Fibroblast of upper back skin (primary cell): ENCODE measurements at places on chromosomes 5 and 9.

DNA sequence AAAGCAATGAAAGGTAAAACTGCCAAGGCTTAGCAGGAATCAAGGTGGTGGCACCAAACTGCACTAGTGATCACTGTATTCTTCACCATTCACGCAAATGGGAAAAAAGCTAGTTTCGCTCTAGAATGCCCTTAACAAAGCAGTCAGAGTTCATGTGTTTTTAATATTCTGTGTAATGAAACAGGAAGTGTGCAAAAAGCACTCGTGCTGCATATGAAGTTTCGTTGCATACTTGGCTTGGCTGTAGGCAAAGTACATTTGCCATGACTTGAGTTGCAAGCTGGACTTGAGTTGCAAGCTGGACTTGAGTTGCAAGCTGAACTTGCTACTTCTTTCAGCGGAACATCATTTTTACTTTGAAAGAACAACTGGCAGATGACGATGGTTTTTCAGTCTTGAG, 55.4 kb downstream of the FOXI1 start:
- DNase-seq, result peak; percentile 35

GRCh38 chr9:16656432-16657169, 213.9 kb downstream of the BNC2 start:
- DNase-seq, result no peak

DNA sequence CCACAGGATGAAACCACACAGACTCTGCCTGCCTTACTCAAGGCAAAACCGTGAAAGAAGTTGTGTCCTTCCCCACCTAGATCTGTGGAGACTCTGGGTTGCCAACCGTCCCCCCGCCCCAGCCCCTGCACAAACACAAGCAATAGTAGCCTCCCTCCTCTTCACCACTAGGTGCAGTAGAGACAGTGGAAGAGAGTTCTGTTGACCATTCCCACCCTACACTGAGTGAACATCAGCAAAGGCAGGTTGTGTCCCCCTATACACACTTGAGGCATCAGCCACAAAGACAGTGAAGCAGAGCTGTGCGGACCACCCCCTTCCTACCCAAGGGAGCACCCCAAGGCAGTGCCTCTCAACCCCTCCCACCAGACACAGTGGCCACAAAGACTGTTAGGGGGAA, 223.7 kb upstream of the NFIL3 start:
- no peak for DNase-seq

GRCh38 chr5:143636931-143637528, 174.9 kb upstream of the HMHB1 start:
- peak; percentile 82 for DNase-seq

- no peak for DNase-seq
These were observed 42.9 kb downstream of the GLRX start for GRCh38 chr5:95779611-95780010.

GRCh38 chr5:125558466-125558865, 812.0 kb upstream of the ZNF608 start:
- peak; percentile 42 for DNase-seq

- DNase-seq, result no peak
These were observed 25.1 kb upstream of the TBC1D2 start for GRCh38 chr9:98280574-98280973.

DNA sequence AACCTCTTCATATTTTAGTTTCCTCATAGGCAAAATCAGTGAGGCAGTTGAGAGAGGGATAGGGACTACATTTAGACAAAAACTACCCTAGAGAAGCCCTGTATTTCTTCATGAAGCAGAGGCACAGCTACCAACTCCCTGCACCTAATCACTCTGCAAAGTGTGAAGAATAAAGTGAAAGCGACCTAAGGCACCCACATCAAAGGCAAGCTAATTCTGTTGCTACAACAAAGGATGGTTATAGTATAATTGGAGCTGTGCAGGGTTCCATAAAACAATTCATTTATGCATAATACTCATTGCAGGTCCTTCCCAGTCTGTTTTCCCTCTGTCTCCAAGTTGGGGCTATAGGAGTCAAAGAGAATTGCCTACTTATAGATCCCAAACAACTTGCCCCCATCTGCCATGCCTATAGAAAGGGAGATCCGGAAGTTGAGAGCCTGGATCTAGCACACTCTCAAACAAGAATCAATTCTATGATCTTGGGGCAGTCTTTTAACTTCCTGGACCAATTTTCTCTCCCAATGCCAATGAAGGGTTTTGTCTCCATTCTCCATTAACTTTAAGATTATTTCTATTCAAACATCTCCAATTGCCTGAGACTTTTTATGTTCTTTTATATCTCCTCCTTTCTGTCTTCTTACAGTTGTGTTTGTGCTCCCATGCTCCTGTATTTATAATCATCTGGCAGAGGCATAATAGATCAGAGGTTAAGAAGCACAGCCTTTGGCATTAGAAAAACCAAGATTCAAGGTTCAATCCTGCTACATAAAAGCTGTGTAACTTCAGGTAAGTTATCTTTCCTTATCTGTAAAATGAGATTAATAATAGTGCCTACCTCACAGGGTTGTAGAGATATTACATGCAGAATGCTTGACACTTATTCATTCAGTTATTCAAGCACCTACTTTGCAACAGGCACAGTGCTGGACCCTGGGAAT, 56.0 kb upstream of the PTGER4 start:
- no peak for DNase-seq

GRCh38 chr5:19855453-19855852, 132.5 kb downstream of the CDH18 start:
- DNase-seq, result no peak

DNA sequence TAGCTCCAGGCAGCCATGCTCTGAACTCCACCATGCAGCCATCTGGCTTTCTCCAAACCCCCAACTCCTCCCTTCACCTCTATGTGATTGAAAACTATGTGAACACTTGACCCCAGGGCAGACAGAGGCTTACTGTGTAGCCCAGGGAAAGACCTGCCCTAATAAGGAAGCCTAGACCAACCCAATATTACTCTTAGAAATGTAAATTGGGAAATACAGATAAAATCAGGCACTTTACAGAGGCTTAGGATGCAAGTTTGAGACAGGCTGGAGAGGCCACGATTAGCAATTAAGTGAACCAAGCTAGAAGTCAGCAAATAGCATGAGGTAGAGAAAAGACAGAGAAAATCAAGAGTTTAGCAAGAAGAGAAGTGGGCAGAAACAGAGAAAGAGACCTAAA, 141.7 kb upstream of the ABCA1 start:
- peak; percentile 38 for DNase-seq

GRCh38 chr5:683551-684481, 9.3 kb downstream of the TPPP start:
- no peak for DNase-seq

DNA sequence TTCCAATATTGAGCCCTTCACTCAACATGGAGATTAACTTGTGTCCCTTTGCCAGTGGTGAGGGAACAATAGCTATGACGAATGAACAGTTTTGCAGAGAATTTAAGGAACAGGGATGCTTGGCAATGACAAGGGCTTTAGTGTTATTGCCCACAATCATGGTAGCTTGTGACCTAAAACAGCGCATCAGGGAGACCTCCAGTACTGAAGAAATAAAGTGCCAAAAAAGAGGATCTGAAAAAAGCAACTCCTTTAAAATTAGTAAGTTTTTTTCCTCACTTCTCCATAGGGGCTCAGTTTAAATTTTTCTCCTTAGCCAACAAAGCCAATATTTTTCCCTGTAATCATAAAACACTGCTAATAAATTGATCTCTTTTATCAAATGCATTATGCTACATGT, 41.8 kb upstream of the PAM start:
- DNase-seq, result no peak

DNA sequence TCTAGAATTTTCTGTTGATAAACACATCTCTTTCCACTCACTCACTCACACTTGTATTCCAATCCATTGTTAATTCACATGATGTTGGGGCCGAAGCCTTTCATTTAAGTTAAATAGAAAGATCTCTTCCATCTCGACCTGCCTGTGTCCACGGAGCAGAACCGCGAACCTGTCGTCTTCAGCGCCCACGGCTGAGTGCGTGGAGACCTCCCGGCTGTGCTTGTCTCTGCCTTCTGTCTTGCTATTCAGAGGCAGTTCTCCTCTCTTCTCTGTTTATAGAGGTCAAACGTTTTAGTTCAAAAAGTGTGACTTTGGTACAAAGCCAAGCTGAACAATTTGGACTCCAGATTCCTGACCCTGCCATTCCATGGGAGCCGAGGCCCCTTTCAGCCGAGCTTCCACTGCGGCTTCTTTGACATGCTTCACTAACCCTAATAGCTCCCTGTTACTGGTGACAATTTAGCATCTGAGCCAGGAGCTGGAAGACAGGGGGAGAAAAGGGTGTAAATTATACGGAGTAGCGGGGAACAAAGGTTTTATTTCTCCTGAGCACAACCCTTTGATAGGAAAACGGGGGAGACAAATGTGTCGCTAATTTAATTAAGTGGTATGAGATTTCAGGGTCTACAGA, 314.4 kb upstream of the IRX4 start:
- DNase-seq, result no peak

GRCh38 chr9:89553451-89554010, 51.3 kb upstream of the GADD45G start:
- DNase-seq, result no peak

DNA sequence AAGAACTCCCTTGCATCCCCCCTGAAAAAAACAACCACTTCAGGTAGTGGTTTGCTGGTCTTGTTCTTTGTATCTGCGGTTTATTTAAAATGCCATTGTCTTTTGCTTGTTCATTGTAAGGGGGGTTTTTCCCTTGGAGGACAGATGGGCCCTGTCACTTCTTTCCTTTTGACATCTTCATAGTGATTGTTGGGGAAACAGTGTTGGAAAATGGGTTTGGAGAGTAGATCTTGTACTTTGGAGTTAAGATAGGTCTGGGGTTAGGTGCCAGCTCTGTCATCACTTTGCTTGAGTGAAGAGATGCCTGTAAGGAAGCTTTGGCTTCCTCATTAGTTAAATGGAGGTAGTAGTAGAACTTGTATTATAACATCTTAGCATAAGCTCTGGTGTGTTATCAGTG, 112.4 kb downstream of the KDM4C start:
- no peak for DNase-seq

- DNase-seq, result no peak
These were observed 27.5 kb downstream of the FNIP1 start for GRCh38 chr5:131769336-131769735.

- DNase-seq, result peak; percentile 47
These were observed 93.4 kb downstream of the DAB2IP start for GRCh38 chr9:121744687-121745395.

DNA sequence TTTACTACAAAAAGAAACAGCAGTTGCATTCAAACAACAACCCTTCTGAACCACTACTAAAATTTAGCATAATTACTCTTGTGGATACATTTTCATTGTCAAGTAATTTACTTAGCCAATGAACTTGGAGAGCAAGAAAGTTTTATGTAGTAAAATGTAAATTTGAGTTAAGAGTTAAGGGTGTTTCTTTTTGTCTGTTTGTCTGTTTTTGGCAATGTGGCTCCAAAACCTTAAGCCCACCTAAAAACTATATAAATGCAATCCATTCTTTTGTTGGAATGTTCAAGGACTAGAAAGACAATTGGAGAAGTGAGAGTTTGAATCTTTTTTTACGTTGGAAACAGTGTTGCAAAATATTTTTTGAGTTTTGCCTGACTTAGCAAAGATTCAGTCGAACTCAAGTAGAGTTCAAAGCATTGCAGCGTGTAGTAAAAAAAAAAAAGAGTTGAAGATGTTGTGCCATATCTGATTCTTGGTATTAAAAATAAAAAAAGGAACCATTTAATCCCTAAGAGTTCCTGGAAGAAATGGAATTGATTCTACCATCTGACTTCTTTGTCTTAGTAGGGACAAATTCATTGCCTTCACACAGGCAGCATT, 867 bp downstream of the SYK start:
- DNase-seq, result no peak

GRCh38 chr5:137710086-137710485, 25.8 kb downstream of the KLHL3 start:
- DNase-seq, result peak; percentile 29

DNA sequence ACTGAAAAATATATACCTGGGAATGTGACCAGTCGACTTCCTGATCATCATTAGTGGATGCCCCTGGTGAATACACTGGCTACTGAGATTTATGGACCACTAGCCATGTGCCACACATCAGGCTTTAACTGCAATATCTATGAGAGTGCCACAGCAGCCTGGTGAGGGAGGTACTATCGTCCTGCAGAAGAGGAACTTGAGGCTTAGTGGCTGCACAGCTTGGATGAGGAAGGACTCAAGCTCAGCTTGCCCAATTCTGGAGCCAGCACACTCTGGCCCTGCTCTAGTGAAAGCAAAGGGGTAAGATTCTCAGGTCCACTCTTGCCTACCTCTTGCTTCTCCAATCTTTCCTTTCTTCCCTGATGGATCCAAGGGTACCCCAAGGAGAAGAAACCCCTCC, 129.3 kb downstream of the ENTREP1 start:
- DNase-seq, result no peak

- peak; percentile 68 for DNase-seq
These were observed 1038.3 kb downstream of the TLE1 start for GRCh38 chr9:80651044-80651443.

DNA sequence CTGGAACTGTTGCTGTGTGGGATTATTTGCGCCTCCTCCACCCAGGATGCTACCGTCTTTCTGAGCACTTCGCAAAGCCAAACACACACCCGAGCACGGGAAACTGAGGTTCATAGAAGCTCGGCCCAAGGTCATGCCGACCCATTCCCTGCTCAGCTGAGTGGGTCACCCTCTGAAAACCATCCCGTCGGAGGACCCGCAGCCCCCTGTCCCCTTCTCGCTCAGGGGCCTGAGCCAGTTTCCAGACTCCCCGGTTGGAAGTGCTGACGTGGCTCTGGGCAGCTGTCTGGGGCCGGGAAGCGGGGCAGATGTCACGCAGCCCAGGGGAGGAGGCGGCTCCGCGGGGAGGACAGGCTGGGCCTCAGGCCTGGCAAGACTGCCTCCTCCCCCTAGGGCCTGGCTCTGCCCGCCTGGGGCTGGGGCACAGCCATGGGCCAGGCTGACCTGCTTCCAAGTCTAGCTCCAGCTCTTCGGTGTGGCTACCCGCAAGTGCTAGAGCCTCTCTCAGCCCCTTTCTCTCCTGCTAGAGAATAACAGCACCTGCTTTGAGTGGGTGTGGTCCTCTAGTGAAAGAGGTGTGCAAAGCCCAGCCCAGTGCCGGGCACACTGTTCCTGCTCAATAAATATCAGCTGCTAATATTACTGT, 9.9 kb upstream of the CXXC5 start:
- DNase-seq, result peak; percentile 59

GRCh38 chr9:78035383-78035993, 3.9 kb upstream of the GNAQ start:
- DNase-seq, result peak; percentile 78

DNA sequence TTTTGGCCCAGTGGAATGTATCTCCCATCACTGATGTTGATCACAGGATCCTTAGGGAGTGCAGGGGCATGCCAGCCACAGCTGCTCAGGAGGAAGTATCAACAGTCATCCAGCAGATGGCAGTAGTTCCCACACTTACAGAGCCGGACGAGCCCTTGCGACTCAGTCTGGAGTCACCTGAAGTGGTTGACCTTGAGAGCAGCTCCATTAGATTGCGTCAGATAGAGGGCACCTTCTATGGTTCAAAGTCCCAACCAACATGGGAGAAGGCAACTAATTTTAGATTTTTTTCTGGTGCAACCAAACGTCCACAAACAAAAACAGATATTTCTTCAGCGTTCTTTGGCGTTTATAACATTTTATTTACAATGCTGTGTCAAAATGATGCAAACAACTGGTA, 124.5 kb downstream of the EGFLAM start:
- peak; percentile 70 for DNase-seq
